Thyroid gland (tissue), 4 donors: ENCODE measurements at places on chromosomes 5 and 9. TPM values are rescaled to one million over a fixed set of nuclear protein-coding genes. Genes with fewer than 3 reads are reported as not detected.

DNA sequence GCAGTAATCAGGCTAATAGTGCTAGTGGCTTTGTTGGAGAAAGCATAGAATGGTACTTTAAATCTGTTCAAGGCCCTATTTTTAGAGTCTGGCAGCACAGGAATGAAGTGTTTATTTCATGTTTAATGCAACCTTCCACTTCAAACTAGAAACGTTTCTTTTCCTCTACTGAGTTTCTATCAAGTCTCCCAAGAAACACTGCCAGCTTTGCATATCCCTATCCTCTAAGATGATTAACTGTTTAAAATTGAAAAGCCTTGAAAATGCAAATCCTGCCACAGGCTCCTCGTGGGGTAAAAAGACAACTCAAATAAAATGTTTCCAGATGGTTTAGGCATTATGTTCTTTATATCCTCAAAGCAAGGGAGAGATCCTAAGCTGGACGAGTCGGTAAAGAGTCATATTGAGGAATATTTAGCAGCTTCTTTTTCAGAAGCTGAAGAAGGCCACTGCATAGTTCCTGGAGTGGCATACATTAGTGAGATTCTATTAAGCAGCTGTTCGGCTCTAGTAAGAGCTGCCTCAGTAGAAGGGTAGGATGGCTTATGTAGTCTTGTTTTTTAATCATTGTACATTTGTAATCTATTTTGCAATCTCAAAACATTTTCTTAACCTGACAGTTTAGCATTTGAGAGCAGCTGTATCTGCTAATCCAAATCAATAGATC, 251.2 kb downstream of the CHSY3 start:
- no peaks in the 10 kb centered on the region for H3K27me3 ChIP-seq
- H3K4me1 ChIP-seq, result no peaks in the 10 kb centered on the region
- DNase-seq, result no peak
- H3K36me3 ChIP-seq, result no peaks in the 10 kb centered on the region
- no peak overlapping the region for H3K27ac ChIP-seq
- H3K4me3 ChIP-seq, result no peak overlapping the region

FREM1 gene
- 0.68 TPM for total RNA-seq

- DNase-seq, result peak; percentile 63
- peaks cover 12% of the 10 kb centered on the region for H3K4me1 ChIP-seq
- no peaks in the 10 kb centered on the region for H3K27me3 ChIP-seq
- H3K27ac ChIP-seq, result peak overlapping the region; percentile 53
- no peaks in the 10 kb centered on the region for H3K36me3 ChIP-seq
Measured at GRCh38 chr9:20835377-20836286, 151.6 kb downstream of the FOCAD start.

DNA sequence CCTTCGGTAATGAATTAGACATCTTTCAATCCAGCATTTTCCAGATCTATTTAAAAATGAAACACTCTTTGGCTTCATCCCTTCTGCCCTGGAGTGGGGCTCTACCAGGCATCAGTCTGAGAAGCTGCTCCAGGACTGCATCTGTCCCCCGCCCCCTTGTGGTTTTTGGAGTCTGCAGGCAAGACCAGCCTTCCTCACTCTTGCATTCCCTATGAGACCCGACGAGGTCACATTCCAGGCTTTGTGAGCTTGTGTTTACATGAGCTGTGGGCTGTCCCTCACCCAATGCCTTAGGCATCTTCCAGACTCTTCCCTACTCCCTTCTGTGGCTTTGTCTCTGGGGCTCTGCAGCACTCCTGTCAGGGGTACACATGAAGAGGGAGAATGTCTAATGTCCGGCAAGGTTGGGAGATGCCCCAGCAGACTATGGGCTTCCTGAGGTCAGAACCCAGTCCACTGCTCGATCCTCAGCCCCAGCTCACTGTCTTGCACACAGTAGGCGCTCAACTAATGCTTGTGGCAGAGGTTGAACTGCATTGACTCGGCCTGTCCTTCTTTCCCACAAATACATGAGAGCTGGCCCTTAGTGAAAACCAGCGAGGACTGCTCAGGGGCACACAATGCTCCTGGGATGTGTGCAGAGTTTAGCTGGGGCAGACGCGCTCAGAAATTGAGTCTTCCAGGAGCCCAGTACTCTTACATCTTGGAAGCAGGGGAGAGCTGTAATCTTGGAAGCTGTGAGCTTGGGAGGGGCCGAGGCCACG, 11.7 kb upstream of the GADD45G start:
- no peak overlapping the region for H3K27ac ChIP-seq
- no peak for DNase-seq
- H3K4me3 ChIP-seq, result no peak overlapping the region
- H3K27me3 ChIP-seq, result no peaks in the 10 kb centered on the region

- H3K27ac ChIP-seq, result no peak overlapping the region
- H3K4me1 ChIP-seq, result no peaks in the 10 kb centered on the region
- no peaks in the 10 kb centered on the region for H3K27me3 ChIP-seq
- no peak for DNase-seq
- H3K4me3 ChIP-seq, result no peak overlapping the region
Measured at GRCh38 chr9:23730364-23730763, 95.7 kb downstream of the ELAVL2 start.

- peaks cover 19% of the 10 kb centered on the region for H3K4me1 ChIP-seq
- no peaks in the 10 kb centered on the region for H3K27me3 ChIP-seq
- peaks cover 9% of the 10 kb centered on the region for H3K36me3 ChIP-seq
- DNase-seq, result peak; percentile 24
- H3K27ac ChIP-seq, result peak overlapping the region; percentile 98
Measured at GRCh38 chr9:19127871-19128500, 694 bp upstream of the PLIN2 start.

DNA sequence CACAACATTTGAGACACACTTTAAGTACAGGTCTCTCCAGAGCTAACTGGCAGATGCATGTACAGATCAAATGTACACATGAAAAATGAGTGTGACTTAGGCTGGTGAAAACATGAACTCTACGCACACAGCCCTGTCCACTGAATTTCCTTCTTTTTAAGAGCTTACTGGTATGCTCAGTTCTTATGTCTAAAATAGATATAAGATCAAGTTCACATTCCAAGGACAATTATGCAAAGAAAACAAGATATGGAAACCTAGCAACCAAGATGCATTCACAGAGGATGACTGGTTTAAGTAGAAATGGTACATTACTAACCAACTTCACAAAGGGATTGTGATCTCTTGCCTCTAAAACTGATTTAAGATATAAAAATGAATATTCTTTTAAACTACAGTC, 56.7 kb downstream of the TLE1 start:
- H3K4me1 ChIP-seq, result no peaks in the 10 kb centered on the region
- H3K36me3 ChIP-seq, result no peaks in the 10 kb centered on the region
- no peak for DNase-seq
- no peak overlapping the region for H3K4me3 ChIP-seq
- H3K27me3 ChIP-seq, result no peaks in the 10 kb centered on the region

GRCh38 chr5:16565118-16565517, 51.7 kb downstream of the RETREG1 start:
- H3K4me3 ChIP-seq, result no peak overlapping the region
- H3K27me3 ChIP-seq, result no peaks in the 10 kb centered on the region
- no peak for DNase-seq
- H3K27ac ChIP-seq, result no peak overlapping the region

DNA sequence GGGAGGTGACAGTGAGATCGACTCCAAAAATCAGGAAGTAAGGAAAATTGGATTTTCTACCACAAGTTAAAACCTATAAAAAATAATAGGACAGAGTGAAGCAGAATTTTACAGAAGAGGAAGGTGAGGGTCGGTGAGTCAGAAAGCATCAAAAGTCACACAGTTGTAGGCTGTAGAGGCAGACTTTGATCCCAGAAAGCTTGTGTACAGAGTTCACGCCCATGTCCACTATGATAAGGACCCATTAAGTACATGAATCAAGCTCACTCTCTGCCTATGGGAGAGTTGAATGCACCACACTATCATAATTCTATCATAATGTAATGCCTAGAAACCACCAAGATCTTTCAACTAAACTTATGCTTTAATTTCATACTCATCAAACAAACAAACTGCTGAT, 291.2 kb downstream of the PRELID2 start:
- H3K4me3 ChIP-seq, result no peak overlapping the region
- DNase-seq, result no peak
- H3K27me3 ChIP-seq, result no peaks in the 10 kb centered on the region
- no peak overlapping the region for H3K27ac ChIP-seq
- no peaks in the 10 kb centered on the region for H3K4me1 ChIP-seq
